Esophagus squamous epithelium (tissue), 5 donors: ENCODE measurements at places on chromosomes 16 and 17.

GRCh38 chr17:41600318-41600717 is 12.2 kb downstream of the KRT16 start:
- no peak for DNase-seq

GRCh38 chr17:3946711-3947235 is 17.5 kb downstream of the ATP2A3 start:
- no peak for DNase-seq

DNA sequence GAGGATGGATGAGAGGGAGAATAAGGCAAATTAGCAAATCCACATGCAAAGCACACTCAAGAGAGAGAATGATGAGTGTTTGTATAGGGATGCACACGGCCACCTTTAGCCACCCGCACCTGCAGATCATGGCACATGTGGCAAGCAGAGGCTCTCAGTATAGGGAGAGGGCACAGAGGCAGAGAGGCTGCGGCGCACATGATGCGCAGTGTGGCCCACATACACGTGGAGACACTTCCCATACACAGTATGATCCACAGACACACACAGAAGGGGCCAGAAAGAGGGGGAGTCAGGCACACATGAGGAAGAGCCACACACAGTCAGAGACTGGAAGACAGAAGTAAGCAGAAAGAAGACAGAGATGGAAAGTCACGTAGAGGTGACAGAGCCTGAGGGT is 6.5 kb upstream of the CHD3 start:
- no peak for DNase-seq

DNA sequence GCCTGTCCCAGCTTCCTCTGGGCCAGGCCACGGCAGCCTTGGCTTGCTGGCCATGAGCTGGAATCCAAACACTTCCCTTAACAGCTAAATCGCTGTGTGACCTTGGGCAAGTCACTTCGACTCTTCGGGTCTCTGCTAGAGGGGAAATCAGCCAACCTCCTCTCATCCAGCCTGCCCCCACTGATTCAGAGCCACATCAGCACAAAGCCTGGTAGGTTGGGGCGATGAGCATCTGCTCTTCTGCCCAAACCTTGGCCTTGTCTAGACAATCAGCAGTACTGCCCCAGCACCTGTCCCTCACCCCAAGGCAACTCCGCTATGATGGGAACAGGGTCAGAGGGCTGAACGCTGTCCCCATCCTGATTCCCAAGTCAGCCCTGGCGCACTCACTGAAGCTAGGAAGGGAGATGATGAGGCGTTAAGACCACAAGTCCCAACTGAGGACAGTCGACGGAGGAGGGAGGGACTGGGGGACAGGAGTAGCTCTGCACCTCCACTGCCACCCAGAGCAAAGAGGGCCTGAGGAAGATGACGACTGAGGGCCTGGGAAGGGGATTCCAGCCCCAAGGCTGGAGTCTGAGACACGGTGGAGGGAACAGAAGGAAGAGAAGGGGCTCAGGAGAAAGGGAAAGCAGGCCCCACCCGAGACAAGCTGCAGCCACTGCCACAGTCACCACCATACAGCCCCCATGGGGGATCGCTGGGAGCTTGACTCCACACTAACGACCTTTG is 1.3 kb downstream of the CLUH start:
- DNase-seq, result no peak

DNA sequence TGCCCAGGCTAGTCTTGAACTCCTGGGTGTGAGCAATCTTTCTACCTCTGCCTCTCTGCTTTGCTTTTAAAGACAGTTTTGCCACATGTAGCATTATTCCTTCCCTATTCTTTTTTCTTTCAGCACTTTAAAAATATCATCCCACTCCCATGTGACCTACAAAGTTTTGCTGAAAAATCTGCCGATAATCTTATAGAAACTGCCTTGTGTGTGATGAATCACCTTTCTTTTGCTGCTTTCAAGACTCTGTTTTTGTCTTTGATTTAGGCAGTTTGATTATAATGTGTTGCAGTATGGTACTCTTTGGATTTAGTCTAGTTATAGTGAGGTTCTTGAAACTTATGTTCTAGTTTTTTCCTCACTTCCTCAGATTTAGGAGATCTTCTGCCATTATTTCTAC is 142.0 kb upstream of the KIF2B start:
- DNase-seq, result no peak

- no peak for DNase-seq
These were observed 2.2 kb downstream of the SLC12A3 start for GRCh38 chr16:56866955-56867830.
